ENCODE measurements at places on chromosomes 6 and 20.
A peak's percentile ranks its signal among the peaks of the same experiment; 100 is the strongest.

- H3K27me3 ChIP-seq, result no peaks in the 10 kb centered on the region
- H3K4me1 ChIP-seq, result no peaks in the 10 kb centered on the region
- no peak overlapping the region for H3K4me3 ChIP-seq
- H3K27ac ChIP-seq, result no peak overlapping the region
- no peaks in the 10 kb centered on the region for H3K36me3 ChIP-seq
Observed at GRCh38 chr6:12555267-12555666, 161.3 kb upstream of the PHACTR1 start.

DNA sequence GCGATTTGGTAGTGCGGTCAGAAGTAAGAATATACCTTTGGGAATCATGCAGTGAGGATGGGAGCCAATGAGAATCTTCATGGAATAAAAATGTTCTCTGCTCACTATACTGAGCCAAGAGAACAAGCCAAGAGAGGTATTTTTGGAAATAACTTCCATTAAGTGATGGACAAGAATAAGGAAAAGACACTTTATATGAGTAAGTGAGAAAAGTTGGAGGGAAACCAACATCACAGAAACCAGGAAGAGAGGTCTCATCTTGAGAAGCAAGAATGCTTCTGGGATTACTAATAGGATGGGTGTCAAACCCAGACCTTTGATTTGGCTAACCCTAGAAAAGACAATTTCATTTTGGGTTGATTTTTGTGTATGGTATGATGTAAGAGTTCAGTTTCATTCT lies 181.2 kb upstream of the JAG1 start:
- H3K36me3 ChIP-seq, result no peaks in the 10 kb centered on the region
- no peak overlapping the region for H3K27ac ChIP-seq
- no peaks in the 10 kb centered on the region for H3K4me1 ChIP-seq
- H3K4me3 ChIP-seq, result no peak overlapping the region
- no peak for DNase-seq

- H3K4me1 ChIP-seq, result no peaks in the 10 kb centered on the region
- no peaks in the 10 kb centered on the region for H3K36me3 ChIP-seq
- H3K27me3 ChIP-seq, result no peaks in the 10 kb centered on the region
- H3K4me3 ChIP-seq, result no peak overlapping the region
- peak; percentile 20 for DNase-seq
Observed at GRCh38 chr20:36017048-36017951, 48.9 kb downstream of the CNBD2 start.

GRCh38 chr6:74117113-74117512 lies 421.1 kb downstream of the CD109 start:
- no peaks in the 10 kb centered on the region for H3K27me3 ChIP-seq
- no peak for DNase-seq
- H3K36me3 ChIP-seq, result no peaks in the 10 kb centered on the region

DNA sequence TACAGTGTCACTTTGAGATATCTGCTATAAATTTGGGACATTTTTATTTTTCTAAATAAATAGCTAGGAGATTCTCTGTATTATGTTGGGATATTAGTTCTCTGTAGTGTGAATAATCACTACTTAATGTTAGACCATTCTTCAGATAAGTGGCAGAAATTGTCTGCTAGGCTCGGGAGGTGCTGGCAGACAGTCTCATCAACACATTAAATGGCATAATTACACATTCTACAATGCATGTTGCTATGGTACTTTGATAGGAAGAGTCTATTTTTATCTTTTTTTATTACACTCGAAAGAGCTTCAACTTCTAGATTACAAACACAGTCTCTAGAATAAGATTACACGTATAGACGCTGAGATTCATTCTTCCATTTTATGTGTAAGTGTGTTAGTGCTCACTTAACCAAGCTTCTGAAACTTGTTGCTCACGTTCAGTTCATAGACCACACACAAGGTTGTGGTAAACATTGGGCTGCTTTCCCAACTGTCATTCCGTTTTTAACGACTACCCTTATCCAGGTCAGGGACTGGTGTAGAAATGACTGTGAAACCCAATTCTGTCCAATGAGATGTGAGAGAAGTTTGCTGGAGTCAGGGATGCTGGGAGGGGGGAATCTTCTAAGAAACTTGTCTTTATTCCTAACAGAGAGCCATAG lies 78.6 kb downstream of the TPBG start:
- no peak overlapping the region for H3K27ac ChIP-seq
- no peaks in the 10 kb centered on the region for H3K36me3 ChIP-seq
- DNase-seq, result no peak
- H3K27me3 ChIP-seq, result no peaks in the 10 kb centered on the region
- no peak overlapping the region for H3K4me3 ChIP-seq

- no peak for DNase-seq
- H3K36me3 ChIP-seq, result no peaks in the 10 kb centered on the region
- no peaks in the 10 kb centered on the region for H3K4me1 ChIP-seq
- H3K4me3 ChIP-seq, result no peak overlapping the region
- H3K27me3 ChIP-seq, result no peaks in the 10 kb centered on the region
- no peak overlapping the region for H3K27ac ChIP-seq
Observed at GRCh38 chr20:237489-237888, 10.4 kb downstream of the DEFB129 start.

Data from prostate gland (tissue), 2 donors.